Activated naive CD8-positive, alpha-beta T cell treated with anti-CD3 and anti-CD28 coated beads, Interleukin-2, amount 10 ng/mL, durations not matched to agents 7 days and 5 days (primary cell): ENCODE measurements at places on chromosomes 1 and 21.

GRCh38 chr1:97461782-97462181 lies 459.1 kb downstream of the DPYD start:
- no peak overlapping the region for H3K27ac ChIP-seq
- DNase-seq, result no peak
- H3K36me3 ChIP-seq, result peaks cover 10% of the 10 kb centered on the region
- no peaks in the 10 kb centered on the region for H3K27me3 ChIP-seq
- no peak overlapping the region for H3K4me3 ChIP-seq

DNA sequence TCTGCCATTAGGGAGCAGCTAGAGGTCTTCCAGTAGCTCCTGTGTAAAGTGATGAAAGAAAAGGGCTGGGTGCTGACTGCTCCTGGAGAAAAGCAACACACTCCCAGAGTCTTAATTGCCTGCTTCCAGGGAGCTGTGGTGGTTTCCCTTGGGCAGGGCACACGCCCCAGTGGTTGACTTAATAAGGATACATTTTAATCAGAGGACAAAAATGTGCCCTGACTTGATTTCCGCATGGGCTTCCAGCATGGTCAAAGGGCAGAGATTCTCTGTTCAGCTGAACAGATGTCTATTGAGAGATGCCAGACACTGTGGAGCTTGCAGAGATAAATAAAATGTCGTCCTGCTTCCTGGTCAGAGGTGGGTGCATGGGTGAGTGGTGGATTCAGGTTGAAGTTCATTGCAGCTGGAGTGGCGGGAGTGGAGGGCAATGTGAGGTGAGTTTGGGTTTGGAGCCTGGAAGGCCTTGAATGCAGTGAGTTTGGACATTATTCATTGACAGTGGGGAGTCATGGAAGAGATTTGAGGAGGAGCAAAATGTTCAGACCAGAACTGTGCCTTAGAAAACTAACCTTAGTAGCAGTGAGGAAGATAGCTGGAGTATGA lies 16.0 kb downstream of the QSOX1 start:
- H3K27ac ChIP-seq, result no peak overlapping the region
- no peaks in the 10 kb centered on the region for H3K4me1 ChIP-seq
- H3K27me3 ChIP-seq, result no peaks in the 10 kb centered on the region
- DNase-seq, result no peak

DNA sequence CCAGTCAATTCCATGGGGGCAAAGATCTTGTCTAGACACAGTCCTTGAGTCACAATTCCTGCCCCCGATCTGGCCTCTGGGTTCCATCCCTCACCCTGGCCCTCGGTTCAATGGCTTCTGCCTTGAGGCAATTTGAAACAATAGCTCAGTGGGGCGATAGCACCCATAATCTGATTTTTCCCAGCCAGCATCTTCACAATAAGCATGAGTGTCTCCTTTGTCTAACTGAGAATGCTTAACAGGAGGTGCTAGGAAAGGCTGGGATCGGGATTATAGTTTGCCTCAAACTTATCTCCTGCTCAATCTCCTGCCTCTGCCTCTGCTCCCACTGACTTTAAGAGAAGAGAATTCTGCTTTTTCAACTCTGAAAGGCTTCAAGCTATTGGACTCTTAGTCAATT lies 293.9 kb upstream of the PROX1 start:
- no peaks in the 10 kb centered on the region for H3K27me3 ChIP-seq
- H3K36me3 ChIP-seq, result no peaks in the 10 kb centered on the region
- no peaks in the 10 kb centered on the region for H3K4me1 ChIP-seq
- H3K27ac ChIP-seq, result no peak overlapping the region

DNA sequence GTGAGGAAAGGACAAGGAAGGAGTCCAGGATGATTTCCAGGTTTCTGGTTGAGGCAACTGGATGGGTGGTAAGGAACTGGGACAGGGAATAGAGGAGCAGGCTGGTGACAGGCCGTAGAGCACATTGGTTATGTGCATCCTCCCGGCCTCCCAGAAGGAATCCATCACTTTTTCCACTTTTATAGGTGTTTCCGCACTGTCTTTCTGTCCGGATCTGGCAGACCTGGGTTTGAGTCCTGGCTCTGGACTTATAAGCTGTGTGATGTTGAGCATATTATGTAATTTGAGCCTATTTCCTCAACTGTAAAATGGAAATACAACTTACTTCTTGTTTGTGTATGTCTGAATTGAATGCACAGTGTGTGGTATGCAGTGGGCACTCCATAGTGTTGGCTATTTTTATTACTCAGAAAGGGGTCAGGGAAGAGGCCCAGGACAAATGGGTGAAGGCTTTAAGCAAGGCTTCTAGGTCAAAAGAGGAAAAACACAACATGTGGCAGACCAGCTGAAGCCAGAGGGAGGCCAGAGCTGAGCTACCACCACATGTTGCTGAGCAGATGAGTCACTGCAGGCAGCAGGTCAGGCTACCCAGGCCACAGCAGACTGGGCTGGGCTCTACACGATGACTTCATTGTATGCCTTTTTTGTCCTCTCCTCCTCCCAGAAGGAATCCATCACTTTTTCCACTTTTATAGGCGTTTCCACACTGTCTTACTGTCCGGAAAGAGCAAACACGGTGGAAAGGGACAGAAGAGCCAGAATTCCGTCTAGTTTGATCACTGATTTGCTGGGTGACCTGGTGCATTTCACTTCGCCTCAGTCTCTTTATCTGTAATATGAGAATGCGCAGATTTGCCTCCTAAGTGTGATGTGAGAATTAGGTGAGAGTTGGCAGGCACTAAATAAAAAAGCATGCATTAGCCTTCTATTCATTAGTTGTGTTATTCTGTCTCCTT lies 791 bp upstream of the MAST2 start:
- peaks cover 24% of the 10 kb centered on the region for H3K4me1 ChIP-seq
- DNase-seq, result no peak
- H3K27ac ChIP-seq, result peak overlapping the region; percentile 75
- H3K36me3 ChIP-seq, result peaks cover 17% of the 10 kb centered on the region

- H3K4me1 ChIP-seq, result peaks cover 13% of the 10 kb centered on the region
- H3K36me3 ChIP-seq, result no peaks in the 10 kb centered on the region
- H3K27me3 ChIP-seq, result peaks cover 3% of the 10 kb centered on the region
- no peak overlapping the region for H3K4me3 ChIP-seq
Observed at GRCh38 chr1:43541141-43541540, 10.5 kb downstream of the PTPRF start.

DNA sequence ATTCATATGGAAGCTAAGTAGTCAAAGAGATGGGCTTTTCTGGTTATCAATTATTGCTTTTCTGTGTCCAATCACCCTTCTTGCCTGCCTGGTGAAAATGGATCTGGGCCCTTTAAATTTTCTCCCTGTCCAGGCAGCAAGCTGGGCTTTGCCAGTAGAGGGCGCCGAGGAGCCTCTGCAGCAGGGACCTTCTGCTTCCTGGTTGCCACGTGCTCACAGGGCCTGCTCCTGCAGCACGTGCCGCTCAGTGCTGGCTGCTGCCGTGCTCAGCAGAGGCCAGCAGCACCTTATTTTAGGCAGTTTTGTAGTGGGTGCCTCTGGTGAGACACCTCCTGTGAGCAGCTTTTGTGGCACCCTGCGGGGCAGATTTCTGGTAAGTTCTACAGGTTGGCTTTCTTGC lies 4.0 kb downstream of the ACTL8 start:
- H3K36me3 ChIP-seq, result no peaks in the 10 kb centered on the region
- DNase-seq, result no peak
- no peaks in the 10 kb centered on the region for H3K4me1 ChIP-seq
- H3K27ac ChIP-seq, result no peak overlapping the region
- H3K4me3 ChIP-seq, result no peak overlapping the region
- no peaks in the 10 kb centered on the region for H3K27me3 ChIP-seq
